Memory B cell (primary cell): ENCODE measurements at places on chromosomes 2 and 18.
A peak's percentile ranks its signal among the peaks of the same experiment; 100 is the strongest.

DNA sequence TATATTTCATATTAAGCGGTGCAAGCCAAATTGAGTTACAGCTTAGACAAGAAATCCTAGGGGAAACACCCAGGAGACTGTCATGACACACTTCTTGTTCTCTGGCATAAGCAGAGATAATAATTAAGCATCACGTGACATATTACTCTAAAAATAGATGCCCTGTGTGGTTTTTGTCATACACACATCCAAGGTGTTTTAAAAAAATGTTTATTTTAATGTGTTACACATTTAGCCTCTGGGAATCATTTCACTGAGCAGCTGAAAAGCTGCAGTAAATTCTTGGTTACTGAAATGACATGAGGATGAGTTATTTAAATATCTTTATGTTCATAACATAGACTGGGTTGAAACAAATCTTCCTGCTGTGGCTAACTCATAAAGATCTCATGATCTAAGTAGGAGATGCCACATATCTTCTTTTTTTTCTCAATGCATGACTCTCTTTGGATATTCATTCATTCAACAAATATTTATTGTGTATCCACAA is 38.0 kb upstream of the ERMN start:
- no peak for DNase-seq

DNA sequence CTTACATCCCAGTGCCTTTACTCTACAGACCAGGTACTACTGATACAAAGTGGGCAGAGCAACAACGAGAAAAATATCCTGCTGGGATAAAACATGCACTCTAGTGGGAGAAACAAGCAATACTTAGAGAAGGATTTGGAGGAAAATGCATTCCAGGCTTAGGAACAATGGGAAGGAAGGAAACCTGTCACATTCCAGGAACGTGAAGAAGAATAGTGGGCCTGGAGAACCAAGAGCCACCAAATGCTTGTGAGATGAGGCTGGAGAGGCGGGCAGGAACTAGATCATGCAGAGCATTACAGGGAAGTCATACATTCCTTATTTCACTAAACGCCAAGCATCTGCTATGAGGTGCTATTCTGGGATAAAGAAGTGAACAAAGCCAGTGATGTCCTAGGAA is 342.3 kb downstream of the DCC start:
- no peak for DNase-seq

DNA sequence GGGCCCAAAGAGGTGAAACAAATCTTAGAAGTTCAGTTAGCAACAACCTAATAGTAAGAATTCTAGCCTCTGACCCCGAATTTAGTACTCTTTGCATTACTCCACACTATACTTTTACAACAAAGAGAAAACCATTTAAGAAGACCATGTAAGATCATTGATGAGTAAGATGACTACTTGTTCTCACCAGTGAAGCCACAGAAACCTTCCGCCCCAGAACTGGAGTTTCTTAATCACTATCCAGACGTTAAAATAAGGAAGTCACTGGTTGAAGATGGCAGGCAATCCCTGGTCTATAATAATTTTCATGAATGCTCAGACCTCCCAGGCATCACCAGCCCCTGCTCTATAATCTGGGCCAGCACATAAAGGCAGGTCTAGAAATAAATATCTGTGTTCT is 95.0 kb downstream of the TMEM163 start:
- peak; percentile 21 for DNase-seq

DNA sequence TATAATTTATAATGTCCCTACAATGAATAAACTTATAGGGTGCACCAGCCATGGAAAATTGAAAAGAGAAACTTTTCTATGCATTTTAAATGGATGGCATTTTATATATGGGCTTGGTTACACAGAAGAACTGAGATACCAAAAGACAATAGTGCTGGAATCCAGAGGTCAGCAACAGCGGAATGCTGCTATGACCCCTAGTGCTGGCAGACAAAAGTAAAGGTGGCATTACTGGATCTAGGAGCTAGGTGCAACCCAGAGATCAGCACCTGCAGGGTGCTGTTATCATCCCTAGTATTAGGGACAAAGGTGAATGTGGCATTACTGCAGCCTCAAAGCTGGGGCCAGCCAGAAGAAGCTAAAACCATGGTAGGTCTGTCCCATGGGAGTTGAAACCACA is 392.7 kb upstream of the ST6GAL2 start:
- no peak for DNase-seq

- no peak for DNase-seq
Measured at GRCh38 chr2:150789376-150789905, 302.0 kb upstream of the RND3 start.

DNA sequence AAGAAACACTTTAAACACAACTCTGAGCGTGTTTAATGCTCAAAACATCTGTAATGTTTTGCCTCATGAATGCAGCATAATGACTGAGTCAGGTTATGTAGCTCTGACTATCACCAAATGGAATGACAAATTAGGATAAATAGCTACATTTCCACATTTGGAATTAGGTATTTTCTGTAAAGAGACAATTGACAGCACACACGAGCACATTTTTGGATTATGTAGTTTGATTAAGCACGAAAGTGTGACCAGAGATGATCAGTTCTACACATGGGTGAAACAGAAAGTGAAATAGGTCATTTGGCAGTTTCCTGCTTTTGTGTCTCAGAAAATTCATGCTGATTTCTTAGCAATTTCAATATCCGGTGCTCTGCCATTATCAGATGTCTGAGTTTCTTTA is 29.0 kb downstream of the LPIN1 start:
- no peak for DNase-seq

DNA sequence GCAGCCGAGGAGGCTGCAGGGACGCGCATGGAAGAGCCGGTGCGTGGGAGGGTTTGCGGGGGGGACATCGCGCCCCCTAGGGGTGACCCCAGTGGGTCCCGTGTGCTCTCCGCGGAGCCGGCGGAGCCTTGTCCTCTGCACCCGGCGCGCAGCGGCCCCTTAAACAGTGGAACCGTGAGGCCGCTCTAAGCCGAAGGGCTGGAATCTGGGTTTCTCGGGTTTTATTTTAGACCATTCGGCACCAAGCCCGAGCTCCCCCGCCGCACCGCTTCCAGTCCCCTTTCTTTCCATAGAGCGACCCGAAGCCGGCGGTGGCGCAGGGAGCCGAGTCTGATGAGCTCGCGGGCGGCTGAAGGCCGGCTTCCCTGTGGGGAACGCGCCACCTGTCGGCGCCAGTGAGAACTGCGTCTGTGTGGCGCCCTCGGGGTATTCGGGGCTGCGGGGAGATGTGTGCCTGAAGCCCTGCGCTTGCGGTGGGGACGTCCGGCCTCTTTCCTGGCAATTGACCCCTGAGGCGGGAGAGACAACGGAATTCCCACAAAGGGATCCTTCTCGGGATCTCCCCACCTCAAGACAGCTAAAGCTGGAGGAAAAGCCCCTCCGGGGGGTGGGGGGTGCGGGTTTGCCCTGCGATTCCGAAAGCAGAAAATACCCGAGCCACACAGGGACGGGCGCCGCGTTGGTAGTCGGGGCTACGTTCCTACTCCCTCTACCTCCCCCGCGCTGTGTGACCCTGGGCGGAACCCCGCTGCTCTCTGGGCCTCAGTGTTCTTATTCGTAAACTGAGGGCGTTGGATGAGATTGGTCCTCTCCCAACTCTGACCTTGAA is 8.2 kb upstream of the EN1 start:
- DNase-seq, result peak; percentile 79

DNA sequence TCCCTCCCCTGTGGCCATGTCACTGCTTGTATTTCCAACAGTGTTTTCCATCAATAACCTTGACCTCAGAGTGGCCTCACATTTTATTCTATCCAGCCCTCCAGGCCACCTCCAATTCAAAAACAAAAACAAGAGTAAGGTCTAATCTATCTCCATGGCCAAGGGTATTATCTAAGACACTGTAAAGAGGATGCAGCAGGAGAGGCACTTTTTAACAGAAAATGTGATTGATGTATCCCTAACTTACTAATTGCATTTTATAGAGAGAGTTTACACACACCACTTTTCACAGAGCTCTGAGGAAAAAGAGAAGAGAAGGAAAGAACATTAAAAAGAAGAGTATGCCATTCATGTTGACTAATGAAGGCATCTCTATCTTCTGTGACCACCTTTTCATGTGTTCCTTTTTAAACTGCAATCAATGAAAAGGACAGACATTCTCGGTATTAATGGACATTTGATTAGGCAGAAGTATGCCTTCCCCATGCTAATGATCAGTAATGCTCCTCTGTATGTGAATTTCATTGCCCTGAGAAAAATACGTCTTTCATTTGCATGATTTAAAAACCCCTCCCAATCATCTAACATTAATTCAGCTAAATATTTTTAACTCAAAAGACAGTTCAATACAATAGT is 653.3 kb upstream of the POU3F3 start:
- DNase-seq, result no peak

DNA sequence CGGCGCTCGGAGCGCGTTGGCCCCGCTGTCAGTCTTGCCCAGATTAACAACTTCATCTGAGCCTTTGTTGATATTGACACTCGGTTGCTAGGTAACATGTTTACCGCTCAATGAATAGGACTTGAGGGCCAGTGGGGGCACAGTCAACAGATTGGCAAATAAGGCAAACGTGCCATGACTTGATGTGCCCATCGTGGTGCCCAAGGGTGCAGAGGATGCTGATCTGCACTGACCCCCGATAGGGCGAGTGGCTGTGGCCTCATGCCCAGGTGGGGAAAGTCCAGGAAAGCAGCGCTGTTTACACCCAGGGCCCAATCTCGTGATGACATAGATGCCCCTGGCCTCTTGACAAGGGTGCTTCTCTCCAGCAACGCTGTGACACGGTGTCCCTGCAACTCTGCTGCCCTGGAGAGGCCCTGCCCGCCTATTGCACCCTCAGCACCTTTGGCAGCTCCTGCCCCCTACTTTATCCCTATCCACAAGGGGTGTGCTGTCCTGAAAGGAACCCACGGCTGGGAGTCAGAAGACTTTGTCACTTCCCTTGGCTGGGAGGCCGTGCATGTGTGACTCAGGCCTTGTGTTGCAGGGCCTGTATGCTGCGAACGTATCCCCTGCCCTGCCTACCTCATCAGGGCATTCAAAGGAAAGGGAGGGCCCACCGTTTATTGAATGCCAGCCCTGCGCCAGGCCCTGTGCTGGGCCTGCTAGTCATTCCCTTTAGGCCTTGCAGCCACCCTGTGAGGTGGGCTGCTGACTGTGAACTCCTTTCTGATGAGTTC is 158.0 kb downstream of the INHBB start:
- DNase-seq, result no peak

DNA sequence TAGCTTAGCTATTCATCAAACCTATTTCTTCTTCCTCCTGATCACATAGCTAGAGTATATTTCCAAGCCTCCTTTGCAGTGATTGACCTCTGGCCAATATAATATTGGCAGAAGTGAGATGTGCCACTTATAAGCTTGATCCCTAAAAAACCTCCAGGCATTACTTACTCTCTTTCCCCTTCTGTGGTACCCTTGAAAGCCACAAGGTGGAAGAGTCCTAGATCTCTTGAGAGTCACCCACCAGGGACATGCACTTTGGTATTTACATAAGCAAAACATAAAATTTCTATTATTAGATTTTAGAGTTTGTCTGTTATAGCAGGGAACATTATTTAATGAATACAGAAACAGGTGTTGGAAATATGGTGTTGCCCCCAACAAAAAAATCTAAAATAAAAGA is 112.0 kb downstream of the EXOC6B start:
- DNase-seq, result no peak

GRCh38 chr2:204982303-204982702 is 437.0 kb downstream of the PARD3B start:
- DNase-seq, result no peak

DNA sequence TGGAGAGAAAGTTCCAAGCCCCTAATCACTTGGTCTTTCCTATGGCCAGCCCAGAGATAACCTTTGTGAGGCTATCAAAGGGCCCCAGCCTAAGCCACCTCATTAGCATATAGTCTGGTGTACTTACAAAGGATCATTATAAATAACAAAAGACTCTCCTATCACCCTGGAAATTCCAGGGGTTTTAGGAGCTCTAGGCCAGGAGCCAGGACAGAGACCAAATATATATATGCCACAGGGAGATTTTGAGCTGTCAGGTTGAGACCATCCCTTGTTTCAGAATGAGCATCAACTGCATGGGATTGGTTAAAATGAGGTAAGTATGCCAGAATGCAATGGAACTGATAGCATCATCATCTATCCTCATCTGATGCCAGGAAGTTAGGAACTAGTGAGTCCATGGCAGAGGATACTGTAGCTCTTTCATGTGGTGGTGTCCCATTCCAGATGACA is 32.1 kb upstream of the CHRNA1 start:
- no peak for DNase-seq

GRCh38 chr2:188485496-188485895 is 193.8 kb downstream of the GULP1 start:
- no peak for DNase-seq

DNA sequence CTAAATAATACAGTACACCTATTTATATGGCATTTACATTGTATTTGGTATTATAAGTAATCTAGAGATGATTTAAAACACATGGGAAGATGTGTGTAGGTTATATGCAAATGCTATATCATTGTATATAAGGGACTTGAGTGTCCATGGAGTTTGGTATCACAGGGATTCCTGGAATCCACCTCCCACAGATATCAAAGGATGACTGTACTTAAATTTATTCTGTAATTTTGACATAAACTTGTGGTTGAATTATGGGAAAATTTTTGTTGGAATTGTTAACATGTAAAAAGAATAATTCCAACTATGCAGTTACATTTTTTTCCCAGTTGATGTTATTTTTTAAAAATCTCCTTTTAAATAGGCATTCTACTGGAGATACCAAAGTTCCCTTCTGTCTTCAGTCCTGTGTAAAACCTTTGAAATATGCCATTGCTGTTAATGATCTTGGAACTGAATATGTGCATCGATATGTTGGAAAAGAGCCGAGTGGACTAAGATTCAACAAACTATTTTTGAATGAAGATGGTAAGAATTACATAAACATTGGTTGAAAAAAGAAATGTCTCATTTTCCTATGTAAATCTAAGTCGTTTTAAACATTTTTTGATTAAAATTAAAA is 24.1 kb downstream of the GLS start:
- DNase-seq, result no peak

GRCh38 chr2:219297766-219298456 is 11.3 kb downstream of the PTPRN start:
- DNase-seq, result no peak

- no peak for DNase-seq
Measured at GRCh38 chr18:50982802-50983179, 15.0 kb downstream of the ELAC1 start.

- DNase-seq, result peak; percentile 43
Measured at GRCh38 chr2:44392338-44392943, 30.7 kb downstream of the CAMKMT start.
